ENCODE measurements at places on chromosomes 2 and 18.
A peak's percentile ranks its signal among the peaks of the same experiment; 100 is the strongest.

- H3K27me3 ChIP-seq, result no peaks in the 10 kb centered on the region
- no peak overlapping the region for H3K4me3 ChIP-seq
- no peaks in the 10 kb centered on the region for H3K36me3 ChIP-seq
- H3K4me1 ChIP-seq, result no peaks in the 10 kb centered on the region
These were observed 116.1 kb downstream of the FAM117B start for GRCh38 chr2:202750763-202751427.

DNA sequence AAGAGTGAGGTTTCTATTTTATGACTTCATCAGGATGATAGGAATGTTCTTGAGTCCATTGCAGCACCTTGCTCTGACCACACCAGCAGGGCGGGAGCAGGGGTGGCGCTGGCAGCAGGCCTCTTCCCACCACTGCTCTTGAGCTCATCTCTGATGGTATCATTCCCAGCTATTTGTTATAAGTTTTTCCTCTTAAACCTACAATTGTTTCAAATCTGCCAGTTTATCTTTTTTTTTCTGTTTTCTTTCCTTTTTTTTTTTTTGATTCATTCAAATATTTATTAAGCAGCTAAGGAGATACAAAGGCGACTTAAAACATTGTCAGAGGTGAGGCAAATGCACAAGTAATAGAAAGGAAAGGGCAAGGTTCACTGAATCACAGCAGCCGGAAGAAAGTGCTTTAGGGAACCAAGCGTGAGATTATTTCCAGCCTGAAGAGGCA is 28.7 kb downstream of the NIFK start:
- no peaks in the 10 kb centered on the region for H3K27me3 ChIP-seq
- H3K27ac ChIP-seq, result no peak overlapping the region
- no peaks in the 10 kb centered on the region for H3K4me1 ChIP-seq
- no peaks in the 10 kb centered on the region for H3K36me3 ChIP-seq

- H3K27ac ChIP-seq, result peak overlapping the region; percentile 81
- H3K4me3 ChIP-seq, result peak overlapping the region; percentile 82
- peaks cover 15% of the 10 kb centered on the region for H3K36me3 ChIP-seq
- peaks cover 26% of the 10 kb centered on the region for H3K4me1 ChIP-seq
- no peak for DNase-seq
- no peaks in the 10 kb centered on the region for H3K27me3 ChIP-seq
These were observed 21.2 kb upstream of the PSME4 start for GRCh38 chr2:53991948-53992347.

DNA sequence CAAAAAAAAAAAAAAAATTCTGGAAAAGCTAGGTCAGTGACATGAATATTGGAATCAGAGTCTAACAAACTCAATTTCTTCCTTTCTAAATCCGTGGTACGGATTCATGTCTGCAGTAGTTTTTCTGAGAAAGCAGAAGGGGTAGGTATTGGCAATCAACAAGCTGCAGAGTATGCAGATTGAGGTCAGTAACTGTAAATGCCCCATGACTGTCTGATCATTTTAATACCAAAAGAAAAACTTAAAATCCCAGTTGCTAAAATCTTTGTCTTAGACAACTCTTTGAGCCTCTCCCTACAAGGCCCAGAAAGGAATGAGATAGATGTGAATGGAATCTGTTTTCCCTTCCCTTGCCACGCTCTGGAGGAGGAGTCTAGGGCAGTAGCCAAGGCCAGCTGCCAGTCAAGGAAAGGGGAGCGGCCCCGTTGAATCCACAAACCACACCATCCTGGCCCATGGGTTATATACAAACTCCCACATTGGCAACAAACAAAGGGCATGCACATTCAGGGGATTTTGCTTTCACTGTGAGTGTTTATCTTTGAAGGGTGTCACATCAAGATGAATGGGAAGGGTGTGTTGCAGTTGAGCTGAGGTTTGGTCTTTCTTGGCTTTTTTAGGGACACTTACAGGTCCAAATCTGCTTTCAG is 6.1 kb upstream of the CASP8 start:
- H3K4me1 ChIP-seq, result peaks cover 74% of the 10 kb centered on the region
- H3K27me3 ChIP-seq, result no peaks in the 10 kb centered on the region
- no peak for DNase-seq

DNA sequence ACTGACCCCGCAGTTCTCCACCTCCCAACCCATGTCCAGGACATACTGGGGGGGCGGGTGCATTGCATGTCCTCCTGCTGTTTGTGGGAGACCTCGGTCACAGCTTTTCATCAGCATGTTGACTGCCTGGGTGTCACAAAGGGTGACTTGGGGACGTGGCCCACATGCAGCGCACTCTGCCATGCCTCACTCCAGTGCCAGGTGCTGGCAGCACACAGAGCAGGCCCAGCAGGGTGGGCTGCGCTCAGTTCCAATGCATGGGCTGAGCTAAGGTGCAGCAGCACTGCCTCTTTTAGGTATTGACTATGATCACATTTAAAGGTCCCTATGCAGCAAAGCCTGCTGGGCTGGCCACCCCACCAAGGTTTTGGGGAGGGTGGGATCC is 261.9 kb upstream of the SALL3 start:
- no peaks in the 10 kb centered on the region for H3K27me3 ChIP-seq
- no peak for DNase-seq
- H3K4me3 ChIP-seq, result no peak overlapping the region
- H3K36me3 ChIP-seq, result no peaks in the 10 kb centered on the region

DNA sequence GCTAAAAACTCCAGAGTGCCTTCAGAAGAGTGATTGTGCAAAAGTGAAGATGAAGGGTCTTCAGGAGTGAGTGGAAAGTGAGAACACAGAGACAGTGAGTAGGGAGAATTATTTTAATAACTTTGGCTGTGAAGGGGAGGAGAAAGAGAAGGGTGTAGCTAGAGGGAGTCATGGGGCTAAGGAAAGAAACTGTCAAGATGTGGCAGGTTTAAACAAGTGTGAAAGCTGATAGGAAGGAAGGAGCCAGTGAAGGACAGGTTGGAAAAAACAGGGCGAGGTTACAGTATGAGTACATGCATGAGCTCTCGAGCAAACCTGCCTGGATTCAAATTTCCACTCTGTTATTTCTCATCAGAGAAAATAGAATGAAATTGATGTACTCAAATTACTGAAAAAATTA is 17.8 kb downstream of the IL1F10 start:
- H3K36me3 ChIP-seq, result no peaks in the 10 kb centered on the region
- H3K27me3 ChIP-seq, result peaks cover 19% of the 10 kb centered on the region
- no peaks in the 10 kb centered on the region for H3K4me1 ChIP-seq
- no peak for DNase-seq
- no peak overlapping the region for H3K4me3 ChIP-seq
- no peak overlapping the region for H3K27ac ChIP-seq

GRCh38 chr2:174014699-174015070 is 49.5 kb upstream of the SP3 start:
- H3K27ac ChIP-seq, result no peak overlapping the region
- H3K36me3 ChIP-seq, result peaks cover 4% of the 10 kb centered on the region
- peaks cover 9% of the 10 kb centered on the region for H3K27me3 ChIP-seq
- peaks cover 11% of the 10 kb centered on the region for H3K4me1 ChIP-seq
- no peak for DNase-seq

DNA sequence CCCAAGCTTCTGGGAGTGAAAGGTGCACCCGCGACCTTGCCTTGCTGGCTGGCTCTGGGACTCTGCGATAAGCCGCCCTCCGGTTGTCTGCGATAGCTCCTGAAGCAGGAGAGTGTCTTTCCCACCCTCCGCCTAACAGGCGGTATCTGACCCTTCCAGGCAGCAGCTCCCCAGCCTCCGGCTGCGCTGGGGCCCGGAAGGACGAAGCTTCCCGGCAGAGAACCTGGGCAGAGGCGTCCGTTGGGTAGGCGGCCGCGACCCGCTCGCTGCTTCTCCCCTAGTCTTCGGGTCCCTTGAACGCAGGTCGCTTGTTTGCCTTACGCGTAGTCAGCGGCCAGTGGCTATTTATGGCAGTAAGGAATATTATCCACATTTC is 446 bp upstream of the RHBDD1 start:
- peaks cover 44% of the 10 kb centered on the region for H3K4me1 ChIP-seq
- H3K27me3 ChIP-seq, result no peaks in the 10 kb centered on the region
- peaks cover 25% of the 10 kb centered on the region for H3K36me3 ChIP-seq
- peak overlapping the region; percentile 99 for H3K27ac ChIP-seq
- peak overlapping the region; percentile 87 for H3K4me3 ChIP-seq

DNA sequence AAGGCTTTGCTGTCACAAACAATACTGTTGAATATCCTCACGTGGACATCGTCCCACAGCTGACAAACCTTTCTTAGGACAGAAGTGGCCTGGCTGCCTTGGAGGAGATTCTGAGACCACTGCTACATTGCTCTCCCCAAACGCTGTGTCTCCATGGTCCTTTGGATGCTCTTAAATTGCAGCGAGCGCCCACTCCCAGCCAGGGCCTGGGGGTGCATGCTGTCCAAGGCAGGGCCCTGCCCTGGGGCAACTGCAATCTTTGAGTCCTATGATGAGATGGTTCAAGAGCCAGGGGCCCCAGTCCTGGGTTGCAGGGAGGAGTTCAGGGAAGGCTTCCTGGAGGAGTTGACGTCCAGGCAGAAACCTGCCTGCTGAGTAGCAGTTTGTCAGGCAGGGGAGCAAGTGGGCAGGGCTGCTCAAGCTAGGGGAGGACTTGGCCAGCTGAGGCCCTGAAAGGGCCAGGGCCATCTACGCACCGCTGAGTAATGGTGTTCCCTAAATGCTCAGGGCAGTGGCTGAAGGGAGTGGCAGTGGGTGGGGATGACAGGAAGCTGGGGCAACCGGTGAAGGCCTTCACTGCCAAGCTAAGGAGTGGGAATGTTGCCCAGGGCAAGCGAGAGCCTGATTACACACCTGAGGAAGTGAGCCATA is 10.8 kb upstream of the SDC1 start:
- no peaks in the 10 kb centered on the region for H3K36me3 ChIP-seq
- H3K27me3 ChIP-seq, result peaks cover 63% of the 10 kb centered on the region
- H3K27ac ChIP-seq, result no peak overlapping the region
- H3K4me3 ChIP-seq, result no peak overlapping the region
- no peaks in the 10 kb centered on the region for H3K4me1 ChIP-seq

DNA sequence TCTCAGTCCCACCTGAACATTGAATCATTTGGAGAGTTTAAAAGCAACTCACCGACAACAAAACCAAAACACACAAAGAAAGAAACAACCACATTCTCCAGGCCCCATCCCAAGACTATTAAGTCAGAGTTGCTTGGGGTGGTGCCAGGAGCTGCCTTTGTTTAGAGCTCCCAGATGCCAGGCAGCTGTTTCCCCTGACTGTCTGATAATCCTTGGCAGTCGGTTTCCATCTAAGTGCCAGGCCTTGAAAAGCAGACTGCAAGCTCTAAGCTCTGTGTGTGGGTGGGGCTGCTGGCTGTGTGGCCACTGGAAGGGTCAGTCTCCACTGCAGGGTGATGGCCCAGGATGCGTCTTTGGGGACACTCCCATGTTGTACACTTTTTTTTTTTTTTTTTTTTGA is 255.3 kb upstream of the AGAP1 start:
- no peak overlapping the region for H3K4me3 ChIP-seq
- no peaks in the 10 kb centered on the region for H3K36me3 ChIP-seq
- peaks cover 70% of the 10 kb centered on the region for H3K27me3 ChIP-seq
- no peak overlapping the region for H3K27ac ChIP-seq

- peaks cover 11% of the 10 kb centered on the region for H3K27me3 ChIP-seq
- H3K27ac ChIP-seq, result no peak overlapping the region
- DNase-seq, result no peak
- H3K4me3 ChIP-seq, result no peak overlapping the region
- no peaks in the 10 kb centered on the region for H3K36me3 ChIP-seq
- no peaks in the 10 kb centered on the region for H3K4me1 ChIP-seq
These were observed 314.1 kb upstream of the TRIB2 start for GRCh38 chr2:12402440-12403139.

DNA sequence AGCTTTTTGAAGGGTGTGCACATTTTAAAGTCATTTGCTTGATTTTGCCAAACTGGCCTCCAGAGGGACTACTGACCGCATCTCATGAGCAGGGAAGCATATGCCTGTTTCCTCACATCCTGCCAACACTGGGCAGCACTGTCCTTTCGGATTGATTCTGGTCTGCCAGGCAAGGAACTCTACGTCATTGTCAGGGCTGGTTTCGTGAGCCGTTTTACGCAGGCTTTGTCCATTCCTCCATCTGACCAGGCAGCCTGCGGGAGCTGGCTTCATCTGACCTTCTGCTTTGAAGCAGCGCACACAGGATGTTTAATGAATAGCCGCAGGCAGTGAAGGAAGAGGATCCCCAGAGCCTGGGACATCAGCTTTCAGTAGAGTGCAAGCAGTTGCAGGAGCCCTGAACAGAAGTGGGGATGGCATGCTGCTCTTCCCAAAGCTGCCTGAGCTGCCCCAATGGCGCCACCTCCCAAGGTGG is 46.3 kb upstream of the SEMA4C start:
- no peak overlapping the region for H3K27ac ChIP-seq
- no peak overlapping the region for H3K4me3 ChIP-seq
- no peaks in the 10 kb centered on the region for H3K27me3 ChIP-seq

GRCh38 chr2:168758970-168759820 is 43.2 kb upstream of the NOSTRIN start:
- peak; percentile 7 for DNase-seq
- no peaks in the 10 kb centered on the region for H3K27me3 ChIP-seq
- H3K4me1 ChIP-seq, result peaks cover 26% of the 10 kb centered on the region
- H3K4me3 ChIP-seq, result no peak overlapping the region

GRCh38 chr2:191935247-191935646 is 88.4 kb upstream of the CAVIN2 start:
- DNase-seq, result no peak
- H3K4me1 ChIP-seq, result no peaks in the 10 kb centered on the region
- H3K4me3 ChIP-seq, result no peak overlapping the region
- no peak overlapping the region for H3K27ac ChIP-seq
- H3K27me3 ChIP-seq, result peaks cover 27% of the 10 kb centered on the region
- no peaks in the 10 kb centered on the region for H3K36me3 ChIP-seq

DNA sequence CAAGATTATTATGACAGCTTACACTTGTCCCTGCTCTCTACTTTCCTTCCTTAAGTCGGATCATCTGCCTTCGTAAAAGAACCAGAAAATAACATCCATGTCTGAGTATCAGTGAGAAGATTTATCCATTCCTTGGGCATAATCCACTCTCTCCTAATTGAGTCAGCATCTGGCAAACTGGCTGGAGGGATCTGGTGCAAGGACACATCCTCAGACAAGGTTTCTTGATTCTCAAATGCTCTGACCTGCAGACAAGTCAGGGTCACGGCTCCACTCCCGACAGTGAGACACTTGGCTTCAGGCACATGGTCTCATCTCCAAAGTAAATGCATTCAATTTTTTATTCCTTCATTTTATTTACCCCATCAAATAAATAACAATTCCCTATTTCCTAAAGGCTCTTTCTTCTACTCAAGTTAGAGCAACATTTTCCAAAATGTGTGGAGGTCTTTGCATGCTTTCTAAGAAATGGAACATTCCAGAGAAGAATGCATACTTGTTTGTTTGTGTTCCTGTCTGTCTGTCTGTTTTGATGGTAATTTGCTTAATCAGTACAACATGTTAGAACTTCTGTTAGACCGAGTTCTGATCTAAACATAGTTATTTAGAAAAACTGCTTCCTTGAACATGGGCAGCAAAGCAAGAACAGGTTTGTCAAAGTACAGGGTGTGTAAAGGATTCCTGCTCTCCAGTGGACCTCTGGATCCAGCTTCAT is 246.9 kb downstream of the IRS1 start:
- H3K4me3 ChIP-seq, result no peak overlapping the region
- no peak overlapping the region for H3K27ac ChIP-seq
- DNase-seq, result no peak
- no peaks in the 10 kb centered on the region for H3K36me3 ChIP-seq

Data from effector memory CD8-positive, alpha-beta T cell (primary cell).